ENCODE measurements at places on chromosomes 3 and 15.

- DNase-seq: no peak
Measured at GRCh38 chr3:127590282-127590592, 296 bp downstream of the TPRA1 start.

- no peak for DNase-seq
Measured at GRCh38 chr3:172580680-172581401, 57.6 kb upstream of the TNFSF10 start.

DNA sequence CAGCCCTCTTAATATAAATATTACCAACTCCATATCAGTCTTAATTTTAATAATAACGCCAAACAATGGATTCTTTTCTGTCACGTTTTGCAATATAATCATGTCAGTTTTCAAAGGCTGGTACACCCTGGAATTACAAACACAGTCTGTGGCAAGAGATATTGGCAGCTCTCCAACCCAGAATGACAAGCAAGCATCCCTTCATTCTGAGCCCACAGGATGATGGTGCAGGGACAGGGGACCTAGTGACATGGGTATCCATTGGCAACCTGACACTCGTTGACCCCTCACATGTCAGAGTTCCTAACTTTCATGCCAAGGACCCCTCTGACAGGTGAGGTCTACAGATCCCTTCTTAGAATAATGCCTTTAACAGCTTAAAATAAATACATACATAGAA lies 154.5 kb upstream of the TSC22D2 start:
- DNase-seq: no peak

DNA sequence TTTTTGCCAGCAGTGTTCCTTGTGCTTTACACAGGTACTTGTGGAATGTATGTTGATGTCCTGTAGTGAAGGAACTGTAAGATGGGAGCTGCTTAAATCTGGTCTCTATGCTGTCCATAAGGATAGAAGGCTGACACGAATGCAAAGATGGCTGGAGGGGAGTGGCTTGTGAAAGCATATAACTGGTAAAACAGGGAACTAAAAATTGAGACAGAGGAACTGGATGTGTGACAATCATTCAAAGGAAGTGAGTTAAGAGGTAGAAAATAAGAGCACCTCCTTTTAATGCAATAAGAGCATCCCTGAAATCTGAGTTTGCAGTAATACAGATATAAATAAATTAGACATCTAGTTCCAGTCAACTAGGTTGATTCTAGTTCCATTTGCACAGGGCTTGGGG lies 35.2 kb downstream of the RNF13 start:
- no peak for DNase-seq

- DNase-seq: no peak
Measured at GRCh38 chr3:8385848-8386620, 115.6 kb upstream of the LMCD1 start.

DNA sequence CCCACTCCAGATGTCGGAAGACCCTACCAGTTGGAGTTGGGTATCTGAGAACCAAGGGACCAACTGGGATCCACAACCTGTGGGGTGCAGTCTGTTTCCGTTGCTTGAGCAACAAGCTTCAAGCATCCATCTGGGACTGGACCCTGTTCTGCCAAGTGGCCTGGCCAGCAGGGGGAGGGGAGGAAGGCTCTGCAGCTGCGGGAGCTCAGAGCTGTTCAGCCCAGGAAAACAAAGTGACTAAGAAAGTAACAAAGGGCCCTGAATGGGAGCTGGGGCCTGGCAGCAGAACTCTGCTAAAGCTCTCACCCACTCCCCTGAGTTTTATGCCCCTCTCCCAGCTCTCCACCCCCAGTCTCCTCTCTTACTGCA lies 2.7 kb downstream of the TYRO3 start:
- DNase-seq: peak; percentile 89

DNA sequence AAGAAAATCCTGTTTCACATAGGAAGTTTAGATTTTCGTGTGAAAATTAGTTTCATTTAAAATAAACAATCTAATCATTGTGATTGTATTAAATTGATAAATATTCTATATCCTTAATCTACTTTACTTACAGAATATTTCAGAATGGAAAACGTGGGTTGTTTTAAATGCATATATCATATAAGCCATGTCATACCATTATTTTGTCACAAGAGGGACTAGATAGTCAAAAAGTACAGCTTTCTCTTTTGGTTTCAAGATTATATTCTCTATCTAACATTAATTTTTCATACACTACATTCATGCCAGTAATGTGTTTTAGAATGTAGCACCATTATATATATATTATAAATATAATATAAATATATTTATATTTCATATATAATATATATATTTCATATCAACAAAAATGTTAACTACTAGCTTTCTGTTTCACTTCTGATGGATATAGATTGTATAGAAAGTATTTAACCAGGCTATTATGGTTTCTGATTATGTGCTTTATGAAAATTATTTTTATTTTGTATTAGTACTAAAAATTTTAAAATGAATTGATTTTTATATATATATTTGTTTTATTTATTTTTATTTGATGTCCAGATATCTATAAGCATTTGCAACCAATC lies 45.3 kb downstream of the OSTN start:
- no peak for DNase-seq

DNA sequence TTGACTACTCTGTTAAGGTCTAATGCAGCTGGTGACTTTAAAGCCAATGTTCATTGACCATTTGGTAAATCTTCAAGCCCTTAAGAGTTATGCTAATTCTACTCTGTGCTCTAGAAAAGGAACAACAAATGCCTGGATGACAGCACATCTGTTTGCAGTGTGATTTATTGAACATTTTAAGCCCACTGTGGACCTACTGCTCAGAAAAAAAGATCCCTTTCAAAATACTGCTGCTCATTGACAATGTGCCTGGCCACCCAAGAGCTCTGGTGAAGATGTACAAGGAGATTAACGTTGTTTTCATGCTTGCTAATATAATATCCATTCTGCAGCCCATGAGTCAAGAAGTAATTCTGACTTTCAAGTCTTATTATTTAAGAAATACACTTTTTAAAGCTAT lies 110.8 kb downstream of the TBC1D5 start:
- no peak for DNase-seq

GRCh38 chr15:68829068-68829467 lies 8.4 kb upstream of the ANP32A start:
- DNase-seq: peak; percentile 33

GRCh38 chr15:74215958-74216357 lies 13.4 kb upstream of the STRA6 start:
- DNase-seq: no peak

DNA sequence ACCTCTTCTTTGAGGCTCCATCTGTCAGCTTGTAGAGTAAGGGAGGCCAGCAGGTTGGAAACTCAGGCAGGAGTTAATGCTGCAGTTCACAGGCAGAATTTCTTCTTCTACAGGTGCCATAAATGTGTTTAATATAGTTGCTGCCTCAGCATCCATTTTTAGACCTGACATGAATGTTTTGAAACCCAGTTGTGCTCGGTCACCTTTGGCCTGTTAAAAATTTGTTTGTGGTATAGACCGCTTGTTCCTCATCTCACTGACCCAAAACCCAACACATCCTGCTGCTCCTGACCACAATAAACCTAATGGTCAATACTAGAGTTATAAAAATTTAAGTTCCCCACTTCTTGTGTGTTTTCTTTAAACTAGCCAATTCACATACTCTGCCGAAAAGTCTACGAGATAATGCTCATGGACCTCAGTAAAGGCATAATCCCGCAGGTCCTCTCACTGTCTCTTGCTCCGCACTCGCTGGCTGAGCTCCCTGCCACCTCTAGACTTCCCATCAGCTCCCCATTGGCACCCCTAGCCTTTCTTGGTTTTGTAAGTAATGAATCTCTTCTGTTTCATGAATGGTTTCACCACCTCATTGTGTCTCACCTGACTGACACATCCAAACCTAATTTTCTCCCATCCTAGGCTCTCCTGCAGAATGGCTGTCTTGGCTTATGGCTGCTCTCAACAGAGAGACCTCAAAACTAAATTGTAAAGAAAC lies 138.5 kb upstream of the STRIT1 start:
- DNase-seq: no peak

DNA sequence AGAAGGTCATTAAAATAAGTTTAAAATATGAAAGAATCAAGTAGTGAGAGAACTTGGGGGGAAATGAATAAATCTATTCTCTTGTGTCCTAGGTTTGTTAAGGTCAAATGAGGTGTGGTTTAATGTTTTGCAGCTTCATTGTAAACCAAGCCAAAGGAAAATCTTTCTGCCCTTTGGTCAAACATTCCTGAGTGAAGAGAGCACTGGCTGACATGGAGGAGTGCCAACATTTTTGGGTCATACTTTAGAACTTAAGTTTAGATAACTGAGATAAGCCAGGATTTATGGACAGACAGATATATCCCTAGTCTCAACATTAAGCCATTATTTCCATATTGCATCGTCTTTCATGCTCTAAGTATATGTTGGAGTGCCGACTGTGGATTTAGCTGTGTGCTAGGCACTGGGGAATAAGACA lies 66.4 kb downstream of the PTPRG start:
- no peak for DNase-seq

DNA sequence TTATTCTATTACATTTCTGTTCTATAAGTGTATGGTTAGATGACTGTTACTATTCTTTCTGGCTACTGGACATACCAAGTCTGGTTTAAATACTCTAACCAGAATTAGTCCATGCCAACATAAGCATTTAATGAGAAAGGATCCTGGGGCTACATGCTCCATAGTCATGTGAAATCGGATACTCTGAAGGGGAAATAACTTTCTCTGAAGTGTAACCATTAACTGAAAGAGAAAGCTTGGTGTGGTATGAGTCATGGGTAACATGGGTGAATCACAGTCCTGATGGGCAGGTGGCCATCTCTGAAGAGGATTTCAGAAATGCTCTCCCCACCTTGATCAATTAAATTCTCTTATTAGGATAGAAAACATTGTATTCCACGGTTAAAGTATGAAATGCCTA lies 69.4 kb downstream of the FHIT start:
- DNase-seq: no peak

GRCh38 chr3:140760324-140761075 lies 82.6 kb downstream of the TRIM42 start:
- no peak for DNase-seq

- DNase-seq: no peak
Measured at GRCh38 chr3:24508423-24508839, 13.8 kb upstream of the THRB start.

DNA sequence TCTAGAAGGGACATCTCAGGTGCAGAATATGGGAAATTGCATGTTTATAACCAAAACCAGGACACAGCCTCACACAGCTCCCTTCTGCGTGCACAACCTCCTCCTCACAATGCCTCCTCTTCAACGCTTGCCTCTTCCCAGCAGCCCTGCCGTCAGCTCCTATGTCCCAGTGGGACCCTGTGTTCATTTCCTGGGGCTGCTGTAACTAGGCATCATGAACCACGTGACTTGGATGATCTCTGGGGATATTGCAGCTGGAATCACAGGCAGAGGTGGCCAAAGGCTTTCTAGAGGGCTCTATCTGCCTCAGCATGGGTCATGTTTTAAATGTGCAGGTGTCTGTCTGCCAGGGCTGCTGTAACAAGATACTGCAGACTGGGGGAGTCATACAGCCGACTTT lies 375.3 kb downstream of the OCA2 start:
- DNase-seq: no peak

GRCh38 chr15:41789236-41789635 lies 15.0 kb downstream of the MAPKBP1 start:
- DNase-seq: no peak

DNA sequence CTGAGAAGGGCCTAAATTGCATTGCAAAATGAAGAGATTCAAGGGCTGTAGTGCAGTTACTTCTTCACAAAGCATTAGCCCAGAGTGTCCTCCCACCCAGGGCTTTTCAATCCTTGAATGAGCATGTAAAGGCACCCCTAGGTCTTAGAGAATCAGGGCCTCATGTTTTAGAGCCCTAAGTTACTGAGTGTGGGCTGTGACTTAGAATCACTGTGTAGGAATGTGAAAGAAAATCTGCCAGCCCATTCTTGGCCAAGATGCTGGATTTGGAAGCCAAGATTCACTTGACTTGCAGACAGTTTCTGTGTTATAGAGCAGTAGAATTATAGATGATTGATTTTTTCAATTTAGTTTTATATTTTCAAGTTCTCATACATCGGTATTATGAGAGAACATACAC lies 153.2 kb downstream of the MYRIP start:
- DNase-seq: no peak

GRCh38 chr3:4979428-4980228 lies at the start of gene BHLHE40:
Gene BHLHE40 (plus strand): TSS chr3:4979437. CDS start chr3:4979719, 282 bp downstream.
- DNase-seq: no peak

- DNase-seq: no peak
Measured at GRCh38 chr15:101457696-101458095, 31.8 kb downstream of the PCSK6 start.

GRCh38 chr3:173747427-173747826 lies 349.9 kb downstream of the NLGN1 start:
- DNase-seq: no peak

Measured in nucleus accumbens (tissue), 56 donors.